IMR-90 (cell line): ENCODE measurements at places on chromosomes 6 and 20.
A peak's percentile ranks its signal among the peaks of the same experiment; 100 is the strongest.

GRCh38 chr20:47070176-47070575 lies 175.5 kb downstream of the EYA2 start:
- H3K4me3 ChIP-seq = no peak overlapping the region
- H3K27ac ChIP-seq = no peak overlapping the region
- H3K27me3 ChIP-seq = no peaks in the 10 kb centered on the region

DNA sequence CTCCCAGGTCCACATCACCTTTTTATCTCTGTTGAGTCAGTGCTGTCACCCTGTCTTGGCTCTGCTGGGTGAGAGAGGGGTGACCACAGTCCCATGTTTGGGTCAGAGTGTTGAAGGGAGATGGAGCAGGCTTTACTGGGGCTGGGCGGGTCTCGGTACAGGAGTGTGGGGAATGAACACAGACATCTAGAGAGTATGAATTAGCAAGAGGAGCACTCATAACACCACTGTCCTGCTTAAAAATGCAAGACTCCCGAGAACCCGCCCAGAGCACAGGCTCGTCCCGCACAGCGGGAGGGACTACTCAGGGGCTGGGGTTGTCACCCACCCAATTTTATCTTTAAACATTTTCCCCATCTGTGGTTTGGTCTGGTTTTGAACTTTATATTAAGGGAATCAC lies 27.5 kb upstream of the DACT2 start:
- no peak for DNase-seq
- no peaks in the 10 kb centered on the region for H3K27me3 ChIP-seq
- no peaks in the 10 kb centered on the region for H3K4me1 ChIP-seq

GRCh38 chr20:10559266-10559665 lies 114.5 kb downstream of the JAG1 start:
- no peaks in the 10 kb centered on the region for H3K27me3 ChIP-seq
- DNase-seq = no peak
- peaks cover 15% of the 10 kb centered on the region for H3K4me1 ChIP-seq
- H3K4me3 ChIP-seq = no peak overlapping the region
- no peaks in the 10 kb centered on the region for H3K36me3 ChIP-seq

DNA sequence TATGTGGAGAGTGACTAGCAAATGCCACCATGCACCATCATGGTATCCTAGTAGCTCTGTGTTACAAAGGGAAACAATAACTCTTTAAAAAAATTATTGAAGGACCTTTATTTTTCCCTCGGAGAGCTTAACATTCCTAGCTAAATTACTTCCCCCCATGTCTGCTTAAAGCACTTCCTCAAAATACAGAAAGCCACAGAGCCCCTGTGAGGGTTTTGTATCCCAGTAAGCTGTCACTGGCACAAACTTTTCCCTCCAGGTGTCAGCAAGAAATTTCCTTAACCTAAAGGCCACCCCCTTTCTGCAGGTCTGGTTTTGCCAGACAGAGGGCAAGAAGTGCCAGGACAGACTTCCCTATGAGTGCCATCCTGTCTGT lies 340.0 kb upstream of the PRDM1 start:
- peaks cover 10% of the 10 kb centered on the region for H3K4me1 ChIP-seq
- DNase-seq = no peak
- no peak overlapping the region for H3K27ac ChIP-seq
- H3K4me3 ChIP-seq = no peak overlapping the region
- no peaks in the 10 kb centered on the region for H3K36me3 ChIP-seq
- H3K27me3 ChIP-seq = no peaks in the 10 kb centered on the region

- H3K27me3 ChIP-seq = no peaks in the 10 kb centered on the region
- no peak overlapping the region for H3K27ac ChIP-seq
- no peaks in the 10 kb centered on the region for H3K4me1 ChIP-seq
- no peak for DNase-seq
- H3K36me3 ChIP-seq = no peaks in the 10 kb centered on the region
- H3K4me3 ChIP-seq = no peak overlapping the region
Observed at GRCh38 chr6:47690214-47690613, 8.2 kb upstream of the ADGRF4 start.

- H3K36me3 ChIP-seq = no peaks in the 10 kb centered on the region
- DNase-seq = no peak
- H3K27ac ChIP-seq = no peak overlapping the region
- no peaks in the 10 kb centered on the region for H3K4me1 ChIP-seq
Observed at GRCh38 chr20:63046841-63047240, 40.1 kb upstream of the BHLHE23 start.

DNA sequence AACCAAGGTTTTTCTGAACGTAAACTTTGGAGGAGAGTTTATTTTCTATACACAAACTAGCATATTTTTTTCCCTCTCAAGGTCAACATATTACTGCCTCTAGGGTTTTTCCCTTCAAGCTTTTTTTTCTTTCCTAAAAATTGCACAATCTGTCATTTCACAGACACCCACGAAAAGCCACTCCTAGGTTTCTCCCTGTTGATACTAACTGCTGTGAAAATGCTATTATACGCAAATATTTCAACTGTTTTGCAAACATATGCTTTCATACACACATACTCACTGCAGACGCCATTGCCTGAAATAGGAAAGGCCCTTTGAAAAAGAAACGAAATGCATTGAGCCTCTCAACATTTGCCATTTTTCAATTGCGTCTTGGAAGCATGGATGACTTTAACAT lies 333.0 kb downstream of the CD83 start:
- no peaks in the 10 kb centered on the region for H3K27me3 ChIP-seq
- peak; percentile 21 for DNase-seq
- no peak overlapping the region for H3K27ac ChIP-seq
- H3K4me3 ChIP-seq = no peak overlapping the region
- H3K36me3 ChIP-seq = no peaks in the 10 kb centered on the region

- H3K27ac ChIP-seq = no peak overlapping the region
- H3K4me1 ChIP-seq = no peaks in the 10 kb centered on the region
- no peaks in the 10 kb centered on the region for H3K36me3 ChIP-seq
- H3K27me3 ChIP-seq = no peaks in the 10 kb centered on the region
Observed at GRCh38 chr6:54971825-54972224, 125.3 kb downstream of the FAM83B start.

- H3K4me1 ChIP-seq = no peaks in the 10 kb centered on the region
- no peak overlapping the region for H3K27ac ChIP-seq
- no peak for DNase-seq
- no peaks in the 10 kb centered on the region for H3K36me3 ChIP-seq
- no peak overlapping the region for H3K4me3 ChIP-seq
Observed at GRCh38 chr6:125659887-125660286, 89.5 kb upstream of the HEY2 start.

DNA sequence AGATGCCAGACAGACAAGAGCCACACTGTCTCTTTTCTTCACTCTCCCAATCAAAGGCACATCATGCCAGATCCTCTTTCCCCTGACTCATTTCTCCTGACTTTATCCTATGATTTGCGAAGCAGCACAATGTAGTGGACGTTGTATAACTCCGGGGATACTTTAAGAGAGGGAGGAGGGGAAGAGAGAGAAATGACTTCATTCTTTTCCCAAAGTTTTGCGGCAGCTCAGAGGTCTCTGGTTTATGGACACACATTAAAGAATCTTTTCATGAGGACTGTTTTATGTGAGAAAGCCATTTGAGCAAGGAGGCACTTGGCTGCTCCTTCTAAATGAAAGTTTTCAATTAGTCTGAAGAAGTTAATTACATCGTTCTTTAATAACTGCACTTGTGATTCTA lies 75.1 kb upstream of the MC3R start:
- H3K36me3 ChIP-seq = no peaks in the 10 kb centered on the region
- no peak overlapping the region for H3K27ac ChIP-seq
- no peak for DNase-seq
- no peaks in the 10 kb centered on the region for H3K4me1 ChIP-seq

GRCh38 chr6:5107341-5107740 lies 22.2 kb downstream of the PPP1R3G start:
- DNase-seq = no peak
- no peaks in the 10 kb centered on the region for H3K36me3 ChIP-seq
- no peak overlapping the region for H3K27ac ChIP-seq
- H3K4me1 ChIP-seq = peaks cover 2% of the 10 kb centered on the region; the same call in 1 of the 2 replicates
- H3K4me3 ChIP-seq = no peak overlapping the region

GRCh38 chr6:20534295-20535262 lies at the start of gene CDKAL1:
TSS of gene CDKAL1 (plus strand) at chr6:20534457. CDS start at chr6:20546351, 11,894 bp downstream.
- H3K4me3 ChIP-seq = peak within 1 kb of the TSS; percentile 73
- H3K27ac ChIP-seq = peak within 1 kb of the TSS; percentile 92
- H3K27me3 ChIP-seq = no peaks in the 10 kb centered on the region
- H3K4me1 ChIP-seq = 0 out of 2 replicates have a peak, but pooled peaks cover 1% of the 10 kb centered on the region
- peak; percentile 93 for DNase-seq
- H3K36me3 ChIP-seq = no peaks in the 10 kb centered on the region

- no peaks in the 10 kb centered on the region for H3K4me1 ChIP-seq
- peaks cover 9% of the 10 kb centered on the region for H3K27me3 ChIP-seq
- H3K4me3 ChIP-seq = no peak overlapping the region
- no peak overlapping the region for H3K27ac ChIP-seq
- H3K36me3 ChIP-seq = no peaks in the 10 kb centered on the region
Observed at GRCh38 chr20:11468880-11469279, 448.8 kb upstream of the BTBD3 start.
